Motor neuron (in vitro differentiated cells): ENCODE measurements at places on chromosomes 3 and 15.

- no peak for ATAC-seq
Observed at GRCh38 chr3:148307443-148307843, 390.3 kb upstream of the AGTR1 start.

GRCh38 chr3:12977117-12977808, 96.0 kb downstream of the IQSEC1 start:
- no peak for ATAC-seq

- no peak for ATAC-seq
Observed at GRCh38 chr3:148042663-148043445, 633.7 kb downstream of the ZIC1 start.

GRCh38 chr3:25493786-25494185, 65.7 kb downstream of the RARB start:
- ATAC-seq, result no peak
